Osteocyte (in vitro differentiated cells): ENCODE measurements at places on chromosomes 13 and 19. TPM values are rescaled to one million over a fixed set of nuclear protein-coding genes. Genes with fewer than 3 reads are reported as not detected.

GRCh38 chr13:97223037-97223710 is 1.0 kb downstream of the MBNL2 start:
- H3K36me3 ChIP-seq, result peaks cover 3% of the 10 kb centered on the region
- no peak for DNase-seq
- no peaks in the 10 kb centered on the region for H3K27me3 ChIP-seq
- peaks cover 46% of the 10 kb centered on the region for H3K4me1 ChIP-seq
- H3K4me3 ChIP-seq, result peak overlapping the region; percentile 93

- no peak overlapping the region for H3K27ac ChIP-seq
- DNase-seq, result no peak
- H3K4me3 ChIP-seq, result no peak overlapping the region
- no peaks in the 10 kb centered on the region for H3K4me1 ChIP-seq
- peaks cover 4% of the 10 kb centered on the region for H3K27me3 ChIP-seq
Measured at GRCh38 chr13:61712621-61713020, 297.0 kb upstream of the PCDH20 start.

Gene ZNF667
- not detected in 2 replicates for total RNA-seq

- H3K36me3 ChIP-seq, result peaks cover 15% of the 10 kb centered on the region
- H3K27me3 ChIP-seq, result no peaks in the 10 kb centered on the region
- no peak for DNase-seq
- peak overlapping the region; percentile 11 for H3K27ac ChIP-seq
- H3K4me1 ChIP-seq, result peaks cover 34% of the 10 kb centered on the region
Measured at GRCh38 chr13:93397619-93398018, 171.0 kb downstream of the GPC6 start.

- no peak for DNase-seq
- no peaks in the 10 kb centered on the region for H3K27me3 ChIP-seq
- H3K4me3 ChIP-seq, result no peak overlapping the region
Measured at GRCh38 chr19:47377801-47378200, 28.7 kb downstream of the DHX34 start.

Gene PSG11
- not detected in 2 replicates for total RNA-seq
